Kidney (tissue), 22 donors: ENCODE measurements at places on chromosomes 5 and 9. TPM values are rescaled to one million over a fixed set of nuclear protein-coding genes. Genes with fewer than 3 reads are reported as not detected.
A peak's percentile ranks its signal among the peaks of the same experiment; 100 is the strongest.

Gene SLCO6A1
- total RNA-seq: not detected

DNA sequence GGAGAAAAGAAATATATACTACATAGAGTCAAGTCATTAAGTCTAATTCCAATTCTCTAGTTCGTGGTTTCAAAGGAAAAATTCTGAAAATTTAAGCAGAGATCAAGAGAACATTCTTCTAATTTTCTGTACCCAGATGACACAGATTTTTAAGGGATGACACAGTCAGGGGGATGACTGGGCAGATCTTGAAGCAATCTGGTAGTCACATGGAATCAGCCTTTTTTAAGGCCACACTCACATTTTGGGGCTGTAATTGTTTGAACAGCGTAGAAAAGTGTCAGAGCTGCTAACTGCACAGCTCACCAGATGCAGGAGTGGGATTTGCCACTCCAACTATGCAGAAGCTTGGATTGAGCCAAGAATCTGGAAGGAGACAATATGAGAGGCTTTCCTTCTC is 20.4 kb downstream of the PDE4D start:
- H3K4me3 ChIP-seq: no peak overlapping the region
- H3K27me3 ChIP-seq: no peaks in the 10 kb centered on the region
- H3K36me3 ChIP-seq: no peaks in the 10 kb centered on the region
- no peak overlapping the region for H3K27ac ChIP-seq

Gene THBS4
- total RNA-seq: 1.4 TPM

- H3K36me3 ChIP-seq: no peaks in the 10 kb centered on the region
- no peak overlapping the region for H3K4me3 ChIP-seq
- H3K27ac ChIP-seq: no peak overlapping the region
- H3K4me1 ChIP-seq: peaks cover 27% of the 10 kb centered on the region
- no peak for DNase-seq
These were observed 5.6 kb upstream of the AMBP start for GRCh38 chr9:114083666-114084065.

- no peak for DNase-seq
- H3K27ac ChIP-seq: no peak overlapping the region
- no peaks in the 10 kb centered on the region for H3K27me3 ChIP-seq
These were observed 11.6 kb upstream of the MEGF9 start for GRCh38 chr9:120725907-120726306.

GRCh38 chr5:62600560-62601252 is 22.1 kb downstream of the LRRC70 start:
- H3K27me3 ChIP-seq: no peaks in the 10 kb centered on the region
- no peak for DNase-seq
- no peaks in the 10 kb centered on the region for H3K36me3 ChIP-seq
- H3K4me3 ChIP-seq: no peak overlapping the region

DNA sequence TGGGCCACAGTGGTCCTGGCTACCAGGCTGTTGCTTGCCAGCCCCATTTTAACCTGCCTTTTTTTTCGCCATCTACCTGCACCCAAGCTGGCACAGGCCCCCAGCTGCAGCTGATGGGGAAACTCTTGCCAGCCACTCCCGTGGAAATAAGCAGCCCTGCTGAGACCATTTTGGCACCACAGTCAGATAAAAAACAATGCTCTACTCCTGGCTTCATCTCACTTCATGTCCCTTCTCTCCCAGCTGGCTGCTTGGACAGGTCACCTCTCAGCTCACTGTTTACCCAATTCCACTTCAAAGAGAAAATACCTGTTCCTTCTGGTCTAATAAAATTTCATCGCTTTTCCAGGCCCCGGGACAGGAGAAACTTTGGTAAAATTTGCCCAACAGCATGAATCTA is 322.6 kb upstream of the SLC30A5 start:
- H3K4me3 ChIP-seq: no peak overlapping the region
- H3K27ac ChIP-seq: no peak overlapping the region
- DNase-seq: no peak
- H3K4me1 ChIP-seq: no peaks in the 10 kb centered on the region
- H3K27me3 ChIP-seq: no peaks in the 10 kb centered on the region

Gene NPR3
- 12.5 TPM for total RNA-seq

Gene SH3PXD2B
- total RNA-seq: 22.8 TPM

- no peaks in the 10 kb centered on the region for H3K36me3 ChIP-seq
- DNase-seq: no peak
- H3K27me3 ChIP-seq: no peaks in the 10 kb centered on the region
- no peak overlapping the region for H3K4me3 ChIP-seq
- no peak overlapping the region for H3K27ac ChIP-seq
- no peaks in the 10 kb centered on the region for H3K4me1 ChIP-seq
These were observed 29.1 kb upstream of the IL12B start for GRCh38 chr5:159359408-159359807.

Gene KIAA1958
- total RNA-seq: 15.3 TPM

Gene SERF1A
- 8.6 TPM for total RNA-seq

- H3K4me3 ChIP-seq: no peak overlapping the region
- H3K27me3 ChIP-seq: no peaks in the 10 kb centered on the region
These were observed 9.7 kb upstream of the RALGDS start for GRCh38 chr9:133130685-133131244.

Gene ADRB2
- 5.0 TPM for total RNA-seq

Gene GARIN3
- total RNA-seq: not detected

GRCh38 chr5:65366655-65367054 is 115.1 kb downstream of the ADAMTS6 start:
- no peak overlapping the region for H3K27ac ChIP-seq
- no peaks in the 10 kb centered on the region for H3K4me1 ChIP-seq
- no peak for DNase-seq
- H3K4me3 ChIP-seq: no peak overlapping the region

DNA sequence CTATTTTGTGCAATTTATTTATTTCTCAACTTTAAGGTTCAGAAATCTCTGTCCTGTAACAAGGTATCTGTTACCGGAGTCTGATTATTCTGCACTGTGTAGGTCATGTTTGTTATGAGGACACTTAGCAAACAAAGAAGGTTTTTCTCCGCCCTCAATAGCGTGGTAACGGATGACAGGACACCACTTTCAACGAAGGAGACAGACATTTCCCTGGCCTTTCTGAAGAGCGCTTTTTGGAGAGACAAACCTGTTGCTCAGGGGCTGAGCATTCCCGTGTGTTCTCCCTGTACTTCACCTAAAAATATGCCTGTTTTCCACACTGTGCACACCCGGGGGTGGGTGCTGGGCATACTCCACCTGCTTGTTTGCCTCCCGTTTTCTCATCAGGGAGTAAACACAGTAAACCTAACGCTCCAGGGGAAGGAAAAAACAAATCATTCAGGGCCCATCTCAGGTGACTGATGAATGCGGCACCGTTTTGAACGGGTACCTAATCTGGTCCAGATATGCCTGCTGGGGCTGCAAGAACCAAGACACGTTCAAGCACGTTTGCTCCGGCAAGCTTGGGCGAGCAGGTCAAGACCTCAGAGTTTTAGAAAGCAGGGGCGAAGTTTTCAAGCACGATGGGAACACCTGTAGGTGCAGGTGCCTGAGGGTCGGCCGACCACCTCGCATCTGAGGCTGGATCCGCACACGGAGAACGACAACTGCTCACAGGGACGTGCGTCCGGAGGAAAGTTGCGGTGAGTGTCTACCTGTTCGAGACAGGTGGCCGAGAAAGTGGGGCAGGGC is 859 bp downstream of the RETREG1 start:
- H3K36me3 ChIP-seq: no peaks in the 10 kb centered on the region
- DNase-seq: peak; percentile 59

- H3K27me3 ChIP-seq: no peaks in the 10 kb centered on the region
- H3K4me3 ChIP-seq: no peak overlapping the region
- no peaks in the 10 kb centered on the region for H3K36me3 ChIP-seq
- no peak overlapping the region for H3K27ac ChIP-seq
- no peak for DNase-seq
These were observed 367.1 kb upstream of the RIOK2 start for GRCh38 chr5:97550164-97550563.

GRCh38 chr5:80182809-80183580 is 72.9 kb downstream of the SERINC5 start:
- H3K27ac ChIP-seq: no peak overlapping the region
- peaks cover 2% of the 10 kb centered on the region for H3K4me1 ChIP-seq
- no peaks in the 10 kb centered on the region for H3K36me3 ChIP-seq
- DNase-seq: no peak

- peaks cover 4% of the 10 kb centered on the region for H3K27me3 ChIP-seq
- H3K27ac ChIP-seq: no peak overlapping the region
- peak; percentile 57 for DNase-seq
- no peaks in the 10 kb centered on the region for H3K36me3 ChIP-seq
- peaks cover 2% of the 10 kb centered on the region for H3K4me1 ChIP-seq
These were observed 300 bp upstream of the SVEP1 start for GRCh38 chr9:110579862-110580219.

GRCh38 chr5:168022446-168023169 is 268.8 kb upstream of the WWC1 start:
- H3K4me1 ChIP-seq: no peaks in the 10 kb centered on the region
- no peak for DNase-seq
- H3K36me3 ChIP-seq: no peaks in the 10 kb centered on the region
- H3K27ac ChIP-seq: no peak overlapping the region

DNA sequence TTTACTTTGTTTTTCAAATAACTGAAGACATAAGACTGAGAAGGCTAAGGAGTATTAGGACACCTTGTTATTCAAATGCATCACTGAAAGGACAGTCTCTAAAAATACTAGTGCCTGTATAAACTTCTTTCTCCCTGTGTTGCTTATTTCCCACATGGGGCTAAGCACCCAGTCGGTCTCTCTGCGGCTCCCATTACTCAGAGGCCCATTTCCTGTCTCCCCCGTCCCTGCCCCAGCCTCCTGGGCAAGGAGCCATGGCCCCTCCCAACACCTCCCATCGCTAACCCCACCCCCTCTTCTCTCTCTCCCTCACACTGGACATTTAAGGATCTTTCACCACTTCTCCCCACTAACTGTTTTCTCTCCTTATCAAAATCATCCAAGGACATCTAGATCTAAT is 81.9 kb downstream of the EBF1 start:
- H3K36me3 ChIP-seq: no peaks in the 10 kb centered on the region
- no peaks in the 10 kb centered on the region for H3K27me3 ChIP-seq
- H3K4me1 ChIP-seq: peaks cover 9% of the 10 kb centered on the region
- H3K27ac ChIP-seq: no peak overlapping the region
- no peak overlapping the region for H3K4me3 ChIP-seq

- no peaks in the 10 kb centered on the region for H3K27me3 ChIP-seq
- no peaks in the 10 kb centered on the region for H3K4me1 ChIP-seq
- no peaks in the 10 kb centered on the region for H3K36me3 ChIP-seq
- no peak overlapping the region for H3K4me3 ChIP-seq
- no peak overlapping the region for H3K27ac ChIP-seq
These were observed 52.5 kb downstream of the OXCT1 start for GRCh38 chr5:41817625-41818301.

DNA sequence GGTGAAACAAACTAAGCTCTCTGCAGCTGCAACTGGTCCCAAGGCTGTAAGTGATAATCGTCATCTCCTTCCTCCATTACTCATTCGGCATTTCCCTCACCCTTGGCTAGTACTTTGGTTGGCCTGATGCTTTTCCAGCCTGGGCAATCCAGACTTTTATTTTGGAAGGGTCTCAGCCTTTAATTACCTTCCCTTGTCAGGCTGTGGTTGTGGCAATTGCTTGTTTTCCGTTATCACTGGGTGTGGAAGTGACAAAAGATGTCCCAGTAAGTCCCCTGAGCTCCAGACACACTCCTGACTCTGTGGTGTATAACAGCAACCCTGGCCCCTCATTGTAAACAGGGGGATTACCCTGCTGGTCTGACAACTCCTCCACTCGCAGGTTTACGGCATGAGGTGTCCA is 6.3 kb upstream of the FAF2 start:
- H3K36me3 ChIP-seq: no peaks in the 10 kb centered on the region
- no peaks in the 10 kb centered on the region for H3K27me3 ChIP-seq
- H3K4me3 ChIP-seq: no peak overlapping the region
- H3K27ac ChIP-seq: no peak overlapping the region
- no peak for DNase-seq
- H3K4me1 ChIP-seq: no peaks in the 10 kb centered on the region

Gene POLE3
- 26.1 TPM for total RNA-seq

GRCh38 chr9:24449976-24450375 is 95.7 kb downstream of the IZUMO3 start:
- no peak for DNase-seq
- H3K27ac ChIP-seq: no peak overlapping the region
- H3K4me3 ChIP-seq: no peak overlapping the region
- no peaks in the 10 kb centered on the region for H3K36me3 ChIP-seq

DNA sequence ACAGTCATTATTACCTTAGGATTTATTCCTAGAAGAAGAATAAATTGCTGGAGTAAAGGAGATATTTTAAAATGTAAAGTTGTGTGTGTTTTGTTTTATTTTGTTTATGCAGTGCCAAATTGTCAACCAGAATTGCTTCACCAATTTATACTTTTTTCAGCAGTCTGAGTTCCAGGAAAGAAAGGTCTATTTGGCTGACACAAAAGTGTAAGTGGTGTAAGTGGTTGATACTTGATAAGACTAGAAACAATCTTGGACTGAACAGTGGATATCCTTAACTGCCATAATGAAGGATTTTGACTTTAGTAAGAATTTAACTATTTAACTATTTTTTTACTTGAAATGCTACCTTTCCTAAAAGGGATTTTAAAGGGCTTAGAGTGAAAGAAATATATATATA is 37.7 kb downstream of the TYRP1 start:
- H3K27ac ChIP-seq: no peak overlapping the region
- no peak overlapping the region for H3K4me3 ChIP-seq
- DNase-seq: no peak
- no peaks in the 10 kb centered on the region for H3K27me3 ChIP-seq
- no peaks in the 10 kb centered on the region for H3K36me3 ChIP-seq
- no peaks in the 10 kb centered on the region for H3K4me1 ChIP-seq

DNA sequence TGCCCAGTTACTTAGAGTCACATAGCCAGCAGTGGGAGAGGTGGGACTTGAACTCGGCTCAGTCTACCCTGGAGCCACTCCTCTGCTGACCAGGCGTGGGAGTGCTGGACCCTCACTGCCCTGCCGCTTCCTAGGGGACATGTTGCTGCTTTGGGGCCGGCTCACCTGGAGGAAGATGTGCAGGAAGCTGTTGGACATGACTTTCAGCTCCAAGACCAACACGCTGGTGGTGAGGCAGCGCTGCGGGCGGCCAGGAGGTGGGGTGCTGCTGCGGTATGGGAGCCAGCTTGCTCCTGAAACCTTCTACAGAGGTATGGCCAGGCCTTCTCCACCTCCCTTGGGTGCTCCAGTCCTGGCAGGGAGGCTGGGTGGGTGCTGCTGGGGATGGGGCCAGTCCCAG is 3.4 kb upstream of the CACFD1 start:
- DNase-seq: no peak
- no peaks in the 10 kb centered on the region for H3K36me3 ChIP-seq
- no peak overlapping the region for H3K4me3 ChIP-seq

- H3K27ac ChIP-seq: peak overlapping the region; percentile 85
- no peaks in the 10 kb centered on the region for H3K4me1 ChIP-seq
- no peak for DNase-seq
- no peaks in the 10 kb centered on the region for H3K27me3 ChIP-seq
- peak overlapping the region; percentile 78 for H3K4me3 ChIP-seq
- no peaks in the 10 kb centered on the region for H3K36me3 ChIP-seq
These were observed 1.1 kb downstream of the GSN start for GRCh38 chr9:121268851-121269641.

DNA sequence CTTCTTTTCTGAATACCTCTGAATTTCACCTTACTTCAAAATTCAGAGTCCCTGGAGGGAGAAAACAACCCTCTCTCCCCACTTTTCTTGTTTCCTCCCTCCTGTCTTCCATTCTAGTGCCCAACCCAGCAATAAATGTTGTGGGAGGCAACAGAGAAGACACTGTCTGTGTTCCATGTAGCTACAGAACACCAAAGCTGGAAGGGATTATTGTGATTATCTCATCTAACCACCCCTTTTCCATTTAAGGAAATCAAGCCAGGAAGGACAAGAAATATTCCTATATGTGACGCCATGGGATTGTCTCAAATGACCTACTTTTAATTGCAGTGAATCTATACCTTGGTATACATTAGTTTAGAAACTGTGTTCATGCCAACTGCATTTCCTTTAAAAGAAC is 476.6 kb upstream of the TNC start:
- H3K4me3 ChIP-seq: no peak overlapping the region
- no peak for DNase-seq
- no peak overlapping the region for H3K27ac ChIP-seq
- H3K27me3 ChIP-seq: no peaks in the 10 kb centered on the region
- no peaks in the 10 kb centered on the region for H3K4me1 ChIP-seq
